ENCODE measurements at places on chromosomes 4 and X. TPM values are rescaled to one million over a fixed set of nuclear protein-coding genes. Genes with fewer than 3 reads are reported as not detected.

FAAH2 gene
- 5.9 TPM for total RNA-seq

SMIM10L2A gene
- total RNA-seq: 36.8 TPM

LUZP4 gene
- not detected for total RNA-seq

VSIG4 gene
- 7.0 TPM for total RNA-seq

GYPA gene
- total RNA-seq: not detected

PDZD4 gene
- total RNA-seq: 290 TPM

CACNA1F gene
- 0.57 TPM for total RNA-seq

GSX2 gene
- 1.4 TPM for total RNA-seq

SLC2A9 gene
- 3.9 TPM for total RNA-seq

PRPS2 gene
- total RNA-seq: 47.9 TPM

POU3F4 gene
- total RNA-seq: 1.9 TPM

DCX gene
- total RNA-seq: 10.4 TPM

TRIML2 gene
- total RNA-seq: 0.27 TPM

NKX3-2 gene
- not detected for total RNA-seq

SLC26A1 gene
- total RNA-seq: 0.90 TPM

HTR2C gene
- total RNA-seq: 2.2 TPM

SMR3B gene
- not detected for total RNA-seq

CCDC110 gene
- 2.0 TPM for total RNA-seq

SPOCK3 gene
- total RNA-seq: 104 TPM

PORCN gene
- total RNA-seq: 27.4 TPM

GASK1B gene
- 35.8 TPM for total RNA-seq

COX7B2 gene
- not detected for total RNA-seq

SHOX gene
- not detected for total RNA-seq

PPP1R2C gene
- not detected for total RNA-seq

TRIM75 gene
- total RNA-seq: not detected

INTU gene
- 28.4 TPM for total RNA-seq

GRID2 gene
- 16.7 TPM for total RNA-seq

FAM184B gene
- total RNA-seq: 2.6 TPM

ADH6 gene
- total RNA-seq: not detected

UGT2B11 gene
- not detected for total RNA-seq

CLIC2 gene
- total RNA-seq: 5.8 TPM

EDA2R gene
- total RNA-seq: 2.5 TPM

PRRG3 gene
- total RNA-seq: 13.3 TPM

MCF2 gene
- 12.9 TPM for total RNA-seq

PARM1 gene
- 56.5 TPM for total RNA-seq

DRD5 gene
- total RNA-seq: 4.6 TPM

GAGE12D gene
- total RNA-seq: not detected

TMPRSS11F gene
- total RNA-seq: not detected

SUPT20HL1 gene
- total RNA-seq: not detected

PAGE4 gene
- total RNA-seq: not detected

AKAP14 gene
- not detected for total RNA-seq

CXCL6 gene
- 0.33 TPM for total RNA-seq

GABRE gene
- 5.8 TPM for total RNA-seq

HAUS3 gene
- total RNA-seq: 20.5 TPM

ACOT9 gene
- total RNA-seq: 13.0 TPM

DCLK2 gene
- 83.8 TPM for total RNA-seq

UCP1 gene
- total RNA-seq: not detected

SH3D19 gene
- 38.7 TPM for total RNA-seq

MAGEA11 gene
- total RNA-seq: not detected

IQCM gene
- not detected for total RNA-seq

MAGEC2 gene
- not detected for total RNA-seq

ARSH gene
- not detected for total RNA-seq

CYBB gene
- total RNA-seq: 10.8 TPM

TAF7L gene
- 1.2 TPM for total RNA-seq

DOCK11 gene
- total RNA-seq: 9.5 TPM

KLKB1 gene
- total RNA-seq: 5.5 TPM

KLB gene
- not detected for total RNA-seq
